ENCODE measurements at places on chromosomes 16 and 17.

DNA sequence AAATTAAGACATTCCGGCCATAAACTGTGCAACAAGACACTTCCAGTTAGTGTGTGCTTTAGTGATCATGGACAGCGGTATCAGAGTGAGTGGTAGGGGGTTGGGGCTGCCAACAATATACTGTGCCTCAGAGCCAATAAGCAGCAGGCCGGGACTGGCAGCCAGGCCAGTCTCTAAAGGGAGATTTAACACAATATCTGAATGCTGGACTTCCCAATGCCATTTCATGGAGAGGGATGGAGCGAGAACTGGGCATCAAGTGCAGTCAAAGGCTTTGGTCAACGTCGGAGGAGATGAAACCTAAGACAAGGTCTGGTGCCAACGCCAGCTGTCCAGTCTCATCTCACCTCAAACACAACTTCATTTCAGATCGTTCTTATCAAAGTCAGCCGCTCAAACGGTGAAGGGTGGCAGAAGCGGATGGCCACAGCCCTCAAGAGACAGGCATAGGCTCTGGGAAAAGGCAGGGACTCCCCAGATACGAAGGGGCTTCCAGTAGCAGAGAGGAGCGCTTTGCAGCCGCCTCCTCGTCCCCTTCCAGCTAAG, 935 bp downstream of the USP32 start:
- peak; percentile 42 for DNase-seq

GRCh38 chr17:44257815-44258760, 9.8 kb downstream of the SLC4A1 start:
- DNase-seq, result no peak

- peak; percentile 87 for DNase-seq
These were observed 26.5 kb upstream of the ADGRG1 start for GRCh38 chr16:57601801-57602478.

DNA sequence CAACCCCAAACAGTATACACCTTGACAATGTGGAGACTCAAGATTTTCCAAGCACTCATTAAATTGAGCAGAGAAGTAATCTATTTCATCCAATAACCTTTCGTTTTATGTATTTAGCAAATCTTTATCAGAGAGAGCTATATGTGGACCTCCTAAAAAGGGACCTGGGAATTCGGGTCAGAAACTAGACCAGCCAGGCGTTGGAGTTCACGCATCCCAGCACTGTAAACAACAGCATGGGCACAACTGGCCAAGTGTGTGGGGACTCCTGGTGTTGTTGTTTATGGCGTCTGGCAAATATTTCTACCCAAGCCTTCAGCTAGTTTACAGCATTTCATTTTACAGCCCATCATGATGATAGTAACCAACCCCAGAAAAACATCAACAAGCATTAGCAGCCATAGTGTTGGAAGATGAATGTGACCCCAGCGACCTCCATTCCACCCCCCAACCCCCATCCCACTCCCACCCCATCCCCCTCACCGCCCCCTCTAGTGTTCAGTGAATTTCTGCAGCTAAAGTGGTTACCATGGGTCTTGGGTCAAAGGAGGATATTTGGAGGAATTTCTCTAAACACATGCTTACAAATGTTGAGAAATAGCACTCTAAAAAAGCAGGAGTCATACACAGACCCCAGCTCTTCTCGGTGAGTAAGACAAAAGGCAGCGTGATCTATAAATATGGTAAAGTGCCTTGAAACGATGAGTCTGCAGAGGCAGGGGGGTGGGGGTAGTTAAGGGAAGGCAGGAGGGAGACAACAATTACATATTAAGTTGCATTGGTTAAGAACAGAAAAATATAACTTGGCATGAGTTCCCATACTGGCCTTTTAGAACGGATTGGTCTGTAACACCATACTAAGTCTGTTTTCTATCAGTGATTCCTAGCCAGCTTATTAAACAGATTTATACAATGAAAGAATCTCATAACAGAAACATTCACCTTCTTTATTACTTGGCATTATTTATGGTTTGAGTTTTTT, 91.4 kb upstream of the TBX2 start:
- DNase-seq, result no peak

DNA sequence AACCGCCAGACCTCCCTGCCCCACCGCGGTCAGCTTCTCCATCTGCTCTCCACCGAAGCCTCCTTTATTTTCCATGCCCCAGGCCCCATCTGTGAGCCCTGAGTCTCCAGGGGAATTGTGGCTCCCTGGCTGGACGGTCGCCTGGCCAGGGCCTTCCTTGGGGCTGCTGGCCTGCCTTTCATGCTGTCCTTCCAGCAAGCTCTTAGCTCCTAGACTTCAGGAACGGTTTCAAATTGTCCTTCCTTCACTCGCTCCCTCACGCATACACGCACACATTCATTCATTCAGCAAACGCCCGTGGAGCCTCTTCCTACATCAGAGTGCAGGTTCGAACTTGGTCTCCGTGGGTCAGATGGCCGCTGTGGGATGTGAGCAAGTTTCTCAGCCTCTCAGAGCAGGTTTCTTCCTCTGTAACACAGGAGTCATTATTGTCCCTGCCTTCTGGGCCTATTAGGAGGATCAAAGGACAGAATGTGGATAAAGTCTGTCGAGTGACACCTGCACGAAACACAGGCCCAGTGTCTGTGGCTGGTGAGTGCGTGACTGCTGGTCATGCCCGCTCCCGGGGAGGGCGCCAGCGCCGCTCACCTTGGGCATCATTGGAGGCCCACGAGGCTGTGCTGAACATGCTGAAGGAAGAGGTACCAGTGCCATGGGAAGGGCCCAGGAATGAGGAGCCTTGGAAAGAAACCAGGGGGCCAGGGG, 18.7 kb upstream of the GSE1 start:
- DNase-seq, result no peak

- peak; percentile 67 for DNase-seq
These were observed 775 bp upstream of the PAGR1 start for GRCh38 chr16:29815032-29815721.

- DNase-seq, result no peak
These were observed 29.0 kb downstream of the PLCD3 start for GRCh38 chr17:45103269-45103795.

GRCh38 chr16:75230471-75231110, 11.8 kb downstream of the CTRB1 start:
- no peak for DNase-seq

DNA sequence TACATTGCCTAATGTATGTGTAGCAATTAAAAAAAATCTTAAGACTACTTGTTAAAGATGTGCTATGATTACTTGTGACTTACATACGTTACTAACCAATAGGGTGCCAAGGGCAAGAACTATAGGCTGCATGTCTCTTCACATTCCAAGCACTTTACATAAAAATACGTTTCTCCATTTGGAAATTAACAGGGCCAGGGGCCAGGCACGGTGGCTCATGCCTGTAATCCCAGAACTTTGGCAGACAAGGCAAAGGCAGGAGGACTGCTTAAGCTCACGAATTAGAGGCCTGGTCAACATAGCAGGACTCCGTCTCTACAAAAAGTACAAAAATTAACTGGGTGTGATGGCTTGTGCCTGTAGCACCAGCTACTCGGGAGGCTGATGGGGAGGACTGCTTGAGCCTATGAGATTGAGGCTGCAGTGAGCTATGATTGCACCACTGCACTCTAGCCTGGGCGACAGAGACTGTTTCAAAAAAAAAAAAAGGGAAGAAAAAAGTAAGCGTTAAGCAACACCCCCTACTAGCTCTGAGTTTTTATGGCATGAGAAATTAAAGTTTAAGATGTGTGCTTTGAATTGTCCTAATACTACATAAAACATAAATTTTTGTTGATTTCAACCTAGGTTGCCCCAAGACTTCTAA, 12.3 kb downstream of the PSMD12 start:
- DNase-seq, result no peak

DNA sequence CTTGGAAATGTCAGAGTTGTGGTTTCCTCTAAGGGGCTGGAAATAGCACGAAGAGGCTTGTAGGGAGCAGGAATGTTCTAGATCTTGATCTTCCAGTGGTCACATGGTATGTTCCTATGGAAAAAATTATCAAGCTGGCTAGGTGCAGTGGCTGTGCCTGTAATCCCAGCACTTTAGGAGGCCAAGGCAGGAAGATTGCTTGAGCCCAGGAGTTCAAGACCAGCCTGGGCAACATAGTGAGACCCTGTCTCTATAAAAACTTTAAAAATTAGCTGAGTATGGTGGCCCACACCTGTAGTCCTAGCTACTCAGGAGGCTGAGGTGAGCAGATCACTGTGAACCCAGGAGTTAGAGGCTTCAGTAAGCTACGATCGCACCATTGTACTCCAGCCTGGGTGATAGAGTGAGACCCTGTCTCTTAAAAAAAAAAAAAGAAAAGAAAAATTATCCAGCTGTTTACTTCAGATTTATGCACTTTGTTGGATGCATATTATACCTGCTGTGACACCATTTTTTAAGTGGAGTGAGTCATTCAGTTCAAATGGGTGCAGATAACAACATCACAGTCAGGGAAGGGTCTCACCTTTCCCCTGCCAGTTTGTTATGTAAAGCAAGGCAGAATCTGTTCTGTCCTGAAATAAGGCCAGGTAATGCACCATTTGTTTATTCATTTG, 65.7 kb upstream of the LYRM9 start:
- DNase-seq, result no peak

DNA sequence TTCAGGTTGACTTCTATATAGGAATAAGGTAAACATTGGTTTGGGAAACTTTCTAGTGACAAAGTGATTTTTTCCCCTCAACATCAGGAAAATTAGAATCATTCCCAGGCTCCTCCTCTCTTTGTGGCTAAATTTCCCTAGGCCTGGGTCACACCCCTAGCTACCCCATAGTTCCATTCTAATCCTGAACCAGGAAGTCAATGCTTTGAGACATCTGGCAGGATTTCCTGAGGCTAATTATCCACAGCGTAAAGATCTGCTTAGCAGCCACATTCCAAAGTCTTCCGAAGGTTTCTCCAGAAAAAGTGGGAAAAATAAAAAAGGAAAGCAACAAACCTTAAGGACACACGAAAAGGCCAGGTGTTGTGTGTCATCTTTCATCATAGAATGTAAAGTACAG, 60.3 kb upstream of the CORO6 start:
- no peak for DNase-seq

GRCh38 chr16:56975714-56976113, 13.6 kb upstream of the NLRC5 start:
- DNase-seq, result no peak

DNA sequence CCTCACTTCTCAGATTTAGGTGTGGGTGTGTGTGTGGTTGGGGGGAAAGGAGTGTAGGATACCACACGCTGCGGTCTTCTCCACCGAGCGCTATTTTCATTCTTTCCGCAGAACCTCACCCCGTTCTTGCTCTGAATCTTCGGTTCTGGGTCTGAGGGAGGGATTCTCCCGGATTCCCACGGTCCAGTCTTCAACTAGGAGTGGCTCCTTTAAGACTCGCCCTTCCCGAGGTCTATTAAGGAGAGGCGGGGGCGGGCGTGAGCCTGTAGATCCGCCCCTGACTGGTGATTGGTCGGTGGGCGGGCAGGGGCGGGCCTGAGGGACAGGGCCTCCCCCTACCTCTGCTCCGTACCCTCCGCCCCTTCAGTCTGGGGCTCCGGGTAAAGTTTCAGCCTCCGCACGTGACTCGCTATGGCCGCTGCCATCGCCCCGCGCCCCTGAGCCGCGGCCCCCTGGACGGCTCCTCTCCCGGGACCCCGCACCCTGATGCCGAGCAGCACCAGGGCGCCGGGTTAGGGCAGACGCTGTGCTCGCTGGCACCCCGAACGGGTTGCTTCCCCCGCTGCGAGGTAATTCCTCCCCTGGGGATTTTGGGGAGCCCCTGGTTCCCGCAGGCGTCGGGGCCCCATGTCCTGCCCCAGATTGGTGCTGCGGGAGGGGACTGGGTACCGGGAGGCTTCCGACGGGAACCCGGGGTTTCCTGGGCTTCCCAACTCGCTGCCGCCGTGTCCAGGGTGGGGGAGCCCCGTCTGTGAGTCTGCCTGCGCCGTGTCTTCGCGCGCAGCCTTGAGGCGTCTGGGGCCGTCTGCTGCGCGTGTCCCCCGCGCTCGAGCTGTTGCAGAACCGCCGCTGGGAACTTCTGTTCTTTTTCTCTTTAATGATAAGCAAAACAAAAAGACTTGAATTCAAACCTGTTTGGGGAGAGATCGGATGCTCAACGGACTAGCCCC, 9.2 kb downstream of the RARA start:
- DNase-seq, result peak; percentile 95

DNA sequence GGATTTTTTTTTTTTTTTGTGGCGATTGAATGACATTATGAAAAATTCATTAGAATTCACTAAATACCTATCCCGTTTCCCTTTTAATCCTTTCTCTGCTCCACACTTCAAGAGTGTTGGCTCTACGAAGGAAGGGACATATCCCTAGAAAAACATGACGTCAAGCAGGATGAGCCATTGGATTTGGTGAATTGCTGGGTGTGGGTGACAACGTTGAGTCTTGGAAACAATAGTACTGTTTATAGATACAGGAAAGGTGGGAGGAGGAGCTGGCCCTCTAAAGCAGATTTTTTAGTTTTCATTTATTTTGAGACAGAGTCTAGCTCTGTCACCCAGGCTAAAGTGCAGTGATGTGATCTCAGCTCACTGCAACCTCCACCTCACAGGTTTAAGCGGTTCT, 167.6 kb upstream of the FAM20A start:
- DNase-seq, result no peak

GRCh38 chr17:48388955-48389743, 40.9 kb downstream of the SKAP1 start:
- DNase-seq, result no peak

DNA sequence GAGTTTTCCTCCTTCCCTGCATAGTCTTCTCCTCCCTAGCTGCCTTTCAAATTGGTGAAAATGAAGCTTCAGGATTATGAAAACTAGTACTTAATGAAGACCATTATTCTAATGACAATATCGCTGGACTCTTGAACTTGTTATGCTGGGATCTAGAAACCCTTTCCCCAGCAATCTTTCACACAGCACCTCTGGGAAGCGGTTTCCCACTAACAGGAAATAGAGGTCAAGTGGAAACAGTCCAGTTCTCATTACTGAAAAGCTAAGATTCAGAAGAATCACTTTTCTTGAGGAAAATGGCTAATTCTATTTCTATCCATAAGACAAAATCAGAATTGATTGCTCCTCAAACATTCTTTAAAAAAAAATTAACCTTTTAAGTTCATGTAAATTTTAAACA, 2.0 kb upstream of the VEZF1 start:
- DNase-seq, result no peak

DNA sequence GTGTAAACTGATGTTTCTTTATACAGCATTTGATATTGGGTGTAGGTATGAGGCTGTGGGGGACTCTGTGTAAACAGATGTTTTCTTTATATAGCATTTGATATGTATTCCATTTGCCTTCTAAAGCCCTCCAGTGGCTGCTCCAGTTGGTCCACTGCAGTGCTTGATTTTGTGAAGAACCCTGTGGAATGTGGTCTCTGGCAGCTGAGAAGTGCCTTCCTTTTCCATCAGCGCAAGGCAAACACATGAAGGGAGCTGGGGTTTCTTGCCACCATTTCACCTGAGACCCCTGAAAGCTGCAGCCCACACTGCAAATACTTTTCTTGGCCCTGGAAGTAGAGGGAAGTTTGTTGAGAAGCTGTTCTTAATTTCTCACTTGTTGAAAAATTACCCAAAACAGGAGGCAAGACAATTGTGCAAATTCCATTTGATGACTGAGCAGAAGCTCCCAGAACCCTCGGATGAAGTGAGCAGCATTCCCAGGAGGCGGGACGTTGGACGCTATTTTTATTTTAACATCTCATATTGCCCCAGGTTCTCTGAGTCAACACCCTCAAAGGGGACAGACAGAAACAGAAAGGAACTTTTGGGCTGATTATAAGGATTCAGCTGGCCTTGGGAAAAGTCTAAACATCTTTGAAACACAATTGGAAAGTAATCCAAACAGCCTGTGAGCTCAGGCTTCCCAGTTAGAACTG, 158.5 kb upstream of the RPH3AL start:
- no peak for DNase-seq

GRCh38 chr16:19710991-19711545, 7.0 kb downstream of the KNOP1 start:
- DNase-seq, result no peak

- no peak for DNase-seq
These were observed 43.9 kb downstream of the TSC2 start for GRCh38 chr16:2091547-2092255.
